ENCODE measurements at places on chromosomes 12 and 14.

DNA sequence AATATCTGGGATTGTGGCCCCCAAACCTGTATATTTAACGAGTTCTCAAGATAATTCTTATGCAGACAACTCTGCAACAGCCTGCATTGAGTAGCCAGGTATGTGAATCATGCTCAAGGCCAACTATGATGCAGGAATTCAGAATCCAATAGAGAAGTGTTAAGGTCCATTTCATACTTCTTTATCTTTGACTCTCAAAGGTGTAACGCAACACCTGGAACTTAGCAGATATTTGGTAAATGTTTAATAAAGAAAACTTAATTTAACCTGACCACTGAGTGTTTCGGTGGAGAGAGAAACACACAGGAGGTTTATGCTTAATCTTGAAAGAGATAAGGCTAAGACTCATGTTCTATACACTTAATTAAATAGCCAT is 156.5 kb upstream of the PLEKHG7 start:
- DNase-seq = no peak

- DNase-seq = no peak
Observed at GRCh38 chr14:24399999-24400718, 1.4 kb downstream of the NYNRIN start.

DNA sequence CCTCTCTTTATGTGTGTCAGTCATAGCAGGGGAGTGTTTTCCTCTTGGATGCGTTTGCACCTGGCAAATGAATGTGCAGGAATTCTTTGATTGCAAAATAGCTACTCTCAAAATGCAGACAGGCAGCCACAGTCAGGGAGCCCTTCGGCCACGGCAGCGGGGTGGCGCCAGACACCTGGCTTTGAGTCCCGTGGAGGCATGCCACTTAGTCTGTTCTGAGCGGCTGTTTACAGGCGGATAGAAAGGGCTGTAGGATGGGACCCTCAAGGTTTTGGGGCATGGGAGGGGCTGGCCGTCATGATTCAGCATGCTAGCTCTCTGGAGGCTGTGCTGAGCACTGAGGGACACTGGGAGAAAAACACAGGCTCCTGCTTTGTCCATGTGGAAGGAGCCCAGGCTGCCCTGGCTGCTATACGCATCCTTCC is 117.1 kb downstream of the SLC25A47 start:
- DNase-seq = no peak

GRCh38 chr14:54715239-54715638 is 148.3 kb downstream of the SAMD4A start:
- DNase-seq = no peak

DNA sequence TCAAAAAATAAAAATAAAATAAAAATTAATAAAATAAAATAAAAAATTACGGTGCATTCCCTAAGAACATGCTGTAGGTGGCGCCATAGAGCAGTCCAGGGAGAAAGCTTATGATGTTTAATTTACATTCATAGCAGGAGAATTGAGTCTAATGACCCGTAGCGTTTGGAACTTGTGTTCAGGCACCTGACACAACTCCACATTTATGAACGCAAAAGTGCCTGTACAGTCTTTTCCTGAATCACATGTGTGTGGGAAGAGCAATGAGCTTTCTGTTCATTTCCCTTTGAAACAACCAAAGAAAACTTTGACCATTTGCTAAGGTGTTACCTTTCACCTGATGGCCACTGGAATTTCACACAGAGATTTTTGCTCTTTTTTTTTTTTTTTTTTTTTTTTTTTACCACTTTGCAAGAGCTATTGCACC is 60.6 kb upstream of the KCNA1 start:
- DNase-seq = no peak

GRCh38 chr12:1635301-1636095 is 6.5 kb downstream of the WNT5B start:
- no peak for DNase-seq

- no peak for DNase-seq
Observed at GRCh38 chr14:77375973-77376770, 722 bp downstream of the TMED8 start.

- DNase-seq = no peak
Observed at GRCh38 chr12:84186433-84186832, 726.2 kb downstream of the SLC6A15 start.

DNA sequence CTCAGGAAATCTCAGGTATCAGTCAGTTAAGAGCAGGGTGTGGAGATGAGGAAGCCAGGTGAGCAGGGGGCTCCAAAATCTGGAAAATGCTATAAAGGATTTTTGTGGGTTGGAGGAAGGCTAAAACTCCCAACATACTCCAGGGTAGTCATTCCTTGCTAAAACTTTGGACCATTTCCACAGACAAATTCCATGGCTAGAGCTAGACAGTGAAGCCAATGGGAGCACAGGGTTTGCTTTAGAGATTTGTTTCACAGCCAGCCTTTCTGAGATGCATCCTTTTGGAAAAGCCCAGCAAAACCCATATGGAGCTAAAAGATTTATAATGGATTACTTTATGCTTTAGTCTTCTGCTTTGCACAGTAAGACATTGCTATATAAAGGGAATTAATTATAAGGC is 146.5 kb downstream of the SAMD4A start:
- no peak for DNase-seq

- DNase-seq = no peak
Observed at GRCh38 chr12:2009623-2010022, 5.4 kb upstream of the DCP1B start.

- no peak for DNase-seq
Observed at GRCh38 chr12:108849660-108850059, 7.7 kb downstream of the SSH1 start.

DNA sequence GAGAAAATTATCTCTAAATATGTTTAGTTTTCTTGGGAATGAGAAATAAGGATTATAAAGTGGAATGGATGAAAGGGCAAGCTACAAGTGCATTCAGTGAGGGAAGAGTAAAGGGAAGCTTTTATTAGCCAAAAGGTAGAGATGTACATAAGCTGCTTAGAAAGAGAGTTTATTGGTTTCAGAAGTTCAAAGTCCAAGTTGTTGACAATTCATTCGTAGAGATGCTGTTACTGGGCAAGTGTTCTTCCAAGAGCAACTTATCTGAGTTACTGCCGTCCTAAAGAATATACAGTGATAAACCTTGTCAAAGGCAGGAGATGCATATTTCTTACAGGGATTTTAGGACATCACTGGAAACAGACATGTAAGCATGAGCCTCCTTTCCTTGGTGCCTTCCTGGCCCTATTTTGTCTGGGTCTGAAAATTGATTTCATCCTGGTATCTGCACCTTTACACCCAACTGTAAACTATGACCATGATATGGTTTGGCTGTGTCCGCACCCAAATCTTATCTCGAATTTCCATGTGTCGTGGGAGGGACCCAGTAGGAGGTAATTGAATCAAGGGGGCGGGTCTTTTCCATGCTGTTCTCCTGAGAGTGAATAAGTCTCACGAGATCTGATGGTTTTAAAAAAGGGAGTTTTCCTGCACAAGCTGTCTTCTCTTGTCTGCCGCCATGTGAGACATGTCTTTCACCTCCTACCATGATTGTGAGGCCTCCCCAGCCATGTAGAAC is 46.8 kb downstream of the TRMT5 start:
- DNase-seq = no peak

Measured in activated effector memory CD4-positive, alpha-beta T cell treated with Interleukin-2 at 50 U/mL for 16 hours (primary cell).